ENCODE measurements at places on chromosomes 7 and 10.

- no peak for DNase-seq
These were observed 149.9 kb downstream of the EVX1 start for GRCh38 chr7:27392477-27392876.

DNA sequence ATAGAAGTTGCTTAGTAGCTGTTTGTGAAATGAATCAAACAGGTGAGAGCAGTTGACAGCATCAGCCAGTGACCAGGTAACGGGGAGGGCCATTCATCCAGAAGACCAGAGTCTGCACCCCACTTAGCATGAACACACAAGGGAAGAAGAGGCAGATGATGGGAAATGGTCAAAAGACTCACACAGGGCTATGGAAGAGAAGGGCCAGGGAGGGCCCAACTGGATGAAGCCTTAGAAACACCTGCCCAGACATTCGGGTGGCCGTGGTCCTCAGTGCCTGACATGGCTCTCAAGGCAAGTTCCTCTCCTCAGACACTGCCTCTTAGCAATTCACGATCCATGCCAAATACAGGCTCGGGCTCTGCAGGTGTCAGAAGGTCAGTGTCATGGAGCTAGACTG is 354.1 kb downstream of the TCERG1L start:
- no peak for DNase-seq

- no peak for DNase-seq
These were observed 569.8 kb downstream of the CALN1 start for GRCh38 chr7:71842381-71842780.

- no peak for DNase-seq
These were observed 40.3 kb downstream of the PRF1 start for GRCh38 chr10:70562036-70562755.

- no peak for DNase-seq
These were observed 9.7 kb upstream of the MACC1 start for GRCh38 chr7:20226860-20227259.

DNA sequence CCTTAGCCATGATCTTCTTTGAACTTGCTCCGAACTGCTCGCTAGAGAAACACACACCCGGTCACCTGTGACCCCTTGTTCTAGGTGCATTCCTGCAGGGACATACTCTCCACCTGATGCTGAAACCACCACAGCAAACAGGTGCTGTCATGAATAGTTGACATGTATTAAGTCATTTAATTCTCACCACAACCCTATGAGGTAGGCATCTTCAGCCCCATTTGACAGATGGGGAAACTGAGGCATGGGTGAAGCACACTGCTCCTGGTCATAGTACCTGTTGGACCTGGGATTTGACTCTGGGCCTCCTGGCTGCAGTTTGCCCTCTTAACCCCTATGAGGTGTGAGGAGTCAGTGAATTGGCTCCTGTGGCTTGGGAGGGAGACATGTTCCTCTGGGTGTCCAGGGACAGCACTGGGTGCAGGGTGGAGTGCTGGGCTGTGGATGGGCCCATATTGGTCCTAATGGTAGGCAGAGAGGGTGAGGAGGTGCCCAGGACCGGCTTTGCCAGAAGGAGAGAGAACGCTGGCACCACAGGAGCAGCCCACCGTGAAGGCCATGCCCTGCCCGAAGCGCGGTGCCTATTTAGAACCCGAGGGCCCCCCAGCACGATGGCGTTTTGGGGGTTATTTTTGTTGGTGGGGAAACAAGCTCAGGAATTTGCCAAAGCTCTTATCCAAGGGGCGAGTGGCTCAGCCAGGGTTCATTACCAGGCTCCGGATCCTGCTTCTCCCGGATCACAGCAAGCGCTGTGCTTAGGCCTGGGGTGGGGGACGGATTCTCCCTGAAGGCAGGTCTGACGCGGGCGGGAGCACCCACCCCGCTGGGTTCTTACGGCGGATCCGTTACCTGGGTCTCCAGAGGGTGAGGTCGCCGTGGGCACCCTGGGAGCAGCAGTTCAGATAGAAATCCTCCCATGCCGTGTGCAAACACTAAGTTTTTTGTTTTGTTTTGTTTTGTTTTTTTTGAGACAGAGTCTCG is 52.3 kb downstream of the GLRX3 start:
- no peak for DNase-seq

- peak; percentile 38 for DNase-seq
These were observed 136.6 kb downstream of the SPAG6 start for GRCh38 chr10:22481687-22482539.

DNA sequence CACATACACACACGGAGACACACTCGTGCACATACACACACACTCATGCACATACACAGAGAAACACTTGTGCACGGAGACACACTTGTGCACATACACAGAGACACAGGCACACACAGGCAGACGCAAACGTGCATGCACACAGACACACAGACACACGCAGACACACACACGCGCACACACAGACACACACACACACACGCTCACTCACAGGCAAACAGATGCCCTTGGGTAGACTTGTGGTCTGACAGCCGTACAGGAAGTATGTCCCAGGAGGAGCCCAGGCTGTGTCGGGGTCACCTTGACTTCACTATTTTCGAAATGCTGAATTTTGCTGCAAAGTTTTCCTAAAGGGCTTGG is 538.0 kb downstream of the DNAJB6 start:
- DNase-seq: no peak

GRCh38 chr7:8390262-8390626 is 43.2 kb upstream of the NXPH1 start:
- no peak for DNase-seq

DNA sequence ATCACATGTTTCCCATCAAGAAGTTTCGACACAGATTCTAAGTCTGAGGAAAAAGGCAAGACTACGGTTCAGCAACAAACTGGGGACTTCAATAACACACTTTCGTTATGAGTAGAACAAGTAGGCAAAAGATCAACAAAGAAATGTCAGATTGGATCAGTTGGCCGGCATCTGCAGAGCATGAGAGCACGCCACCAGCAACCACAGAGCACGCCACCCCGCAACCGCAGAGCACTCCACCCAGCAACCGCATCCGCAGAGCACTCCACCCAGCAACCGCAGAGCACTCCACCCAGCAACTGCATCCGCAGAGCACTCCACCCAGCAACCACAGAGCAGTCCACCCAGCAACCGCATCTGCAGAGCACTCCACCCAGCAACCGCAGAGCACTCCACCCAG is 89.7 kb upstream of the FAM20C start:
- DNase-seq: no peak

DNA sequence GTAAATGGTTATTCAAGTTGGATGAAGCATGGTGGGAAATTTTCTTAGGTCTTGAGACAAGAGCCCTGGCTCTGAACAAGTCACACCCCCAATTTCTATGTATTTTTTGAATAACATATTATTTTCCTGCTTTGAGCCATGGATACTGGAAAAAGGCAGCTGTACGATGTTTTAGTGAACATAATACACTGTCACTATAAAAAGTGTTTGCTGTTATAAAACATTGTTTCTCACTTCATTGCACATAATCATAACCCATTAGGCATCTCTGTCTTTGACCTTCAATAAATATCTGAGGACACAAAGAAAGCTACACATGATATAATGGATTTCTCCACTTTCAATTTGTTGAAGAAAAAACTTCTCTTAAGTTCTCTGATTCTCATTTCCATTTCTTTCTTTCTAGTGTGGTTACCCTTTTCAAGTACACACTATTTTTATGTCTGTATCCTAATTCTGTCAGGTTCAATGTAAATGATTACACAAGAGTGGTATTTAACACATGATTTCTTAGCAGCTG is 283.9 kb upstream of the SP8 start:
- DNase-seq: no peak

DNA sequence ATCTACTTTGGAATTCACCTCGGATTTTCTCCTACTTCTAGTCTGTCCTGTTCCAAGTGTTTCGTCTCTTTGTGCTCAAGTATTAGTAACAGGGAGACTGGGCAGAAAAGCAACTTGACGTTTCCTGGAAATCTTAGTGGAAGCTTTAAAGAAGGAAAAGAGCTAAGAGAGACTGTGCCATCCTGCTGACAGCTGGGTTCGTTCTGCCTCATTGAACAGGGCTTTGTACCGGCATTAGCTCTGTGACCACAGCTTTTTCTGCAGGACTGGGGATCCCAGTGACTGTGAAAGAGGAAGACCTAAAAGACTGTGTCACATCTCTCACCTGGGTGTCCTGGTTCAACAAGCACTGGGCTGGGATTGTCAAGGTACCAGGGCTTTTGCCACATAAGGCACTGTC is 70.8 kb upstream of the CDCA7L start:
- DNase-seq: no peak

GRCh38 chr7:129728875-129729467 is 117.5 kb downstream of the NRF1 start:
- DNase-seq: no peak

GRCh38 chr10:63977329-63977923 is 456.2 kb downstream of the REEP3 start:
- DNase-seq: peak; percentile 52

GRCh38 chr10:106424054-106424453 is 740.5 kb downstream of the SORCS1 start:
- DNase-seq: no peak

Measured in H54 (cell line).